Lung (tissue), 17 donors: ENCODE measurements at places on chromosomes 3 and 15.

DNA sequence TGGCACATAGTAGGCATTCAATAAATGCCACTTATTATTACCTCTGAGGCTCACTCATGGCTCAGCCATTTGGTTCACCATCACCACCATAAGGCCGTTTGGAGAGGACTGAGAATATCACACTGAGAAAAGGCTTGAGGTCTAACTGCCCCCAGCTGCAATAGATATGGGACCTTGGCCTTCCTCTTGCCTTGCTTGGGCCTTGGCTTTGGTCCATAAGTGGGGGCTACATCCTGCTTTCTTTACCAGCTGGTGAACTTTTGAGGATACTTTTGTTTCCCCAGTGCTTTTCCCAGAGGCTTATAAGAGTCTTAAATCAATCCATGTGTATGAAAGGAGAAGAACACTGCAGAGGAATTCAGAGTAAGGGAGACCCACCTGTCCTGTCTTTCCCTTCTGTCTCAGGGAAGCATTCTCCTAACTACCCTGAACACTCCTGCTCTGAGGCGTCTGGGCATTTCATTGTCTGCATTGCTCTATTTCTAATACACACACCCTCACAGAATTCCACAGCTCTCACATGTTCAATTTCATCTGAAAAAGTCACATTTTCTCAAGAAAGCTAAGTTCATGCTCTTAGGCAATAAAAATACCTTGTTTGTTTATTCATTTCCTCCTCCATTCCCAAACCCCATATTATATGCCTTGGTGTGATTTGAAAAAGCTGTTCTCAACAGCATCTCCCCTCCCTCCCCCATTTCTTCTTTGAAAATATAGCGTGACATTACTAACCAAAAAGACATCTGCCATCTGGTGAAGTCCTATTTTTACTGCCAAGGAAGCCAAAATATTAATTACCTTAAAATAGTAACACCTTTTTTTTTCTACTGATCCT lies 22.5 kb upstream of the KCNMB2 start:
- peak; percentile 81 for DNase-seq

GRCh38 chr3:100399341-100400071 lies 1.4 kb downstream of the TOMM70 start:
- DNase-seq, result no peak

- DNase-seq, result no peak
Measured at GRCh38 chr3:58799271-58799670, 132.7 kb upstream of the FAM3D start.

GRCh38 chr3:102068327-102068726 lies 219.0 kb downstream of the NFKBIZ start:
- no peak for DNase-seq

GRCh38 chr3:167740961-167741587 lies 5.6 kb downstream of the SERPINI1 start:
- DNase-seq, result peak; percentile 55

DNA sequence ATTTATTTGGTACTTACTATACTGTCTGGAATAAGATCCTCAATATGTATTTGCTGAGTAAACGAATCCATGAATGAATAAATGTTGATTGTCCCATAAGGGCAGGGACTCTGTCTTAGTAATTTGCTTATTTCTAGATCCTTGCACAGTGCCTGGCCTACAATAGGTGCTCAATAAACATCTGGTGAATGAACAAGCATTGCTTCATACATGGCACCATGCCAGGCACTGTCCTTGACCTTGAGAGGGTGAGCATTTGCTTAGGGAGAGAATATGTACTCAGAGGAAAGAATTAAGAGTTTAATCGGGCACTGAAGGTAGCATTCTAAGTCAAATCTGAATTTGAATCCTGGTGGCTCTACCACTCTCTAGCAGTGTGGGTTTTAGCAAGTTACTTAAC lies 282.1 kb downstream of the THSD4 start:
- no peak for DNase-seq

GRCh38 chr3:78134496-78134895 lies 1094.6 kb downstream of the ROBO2 start:
- DNase-seq, result no peak

DNA sequence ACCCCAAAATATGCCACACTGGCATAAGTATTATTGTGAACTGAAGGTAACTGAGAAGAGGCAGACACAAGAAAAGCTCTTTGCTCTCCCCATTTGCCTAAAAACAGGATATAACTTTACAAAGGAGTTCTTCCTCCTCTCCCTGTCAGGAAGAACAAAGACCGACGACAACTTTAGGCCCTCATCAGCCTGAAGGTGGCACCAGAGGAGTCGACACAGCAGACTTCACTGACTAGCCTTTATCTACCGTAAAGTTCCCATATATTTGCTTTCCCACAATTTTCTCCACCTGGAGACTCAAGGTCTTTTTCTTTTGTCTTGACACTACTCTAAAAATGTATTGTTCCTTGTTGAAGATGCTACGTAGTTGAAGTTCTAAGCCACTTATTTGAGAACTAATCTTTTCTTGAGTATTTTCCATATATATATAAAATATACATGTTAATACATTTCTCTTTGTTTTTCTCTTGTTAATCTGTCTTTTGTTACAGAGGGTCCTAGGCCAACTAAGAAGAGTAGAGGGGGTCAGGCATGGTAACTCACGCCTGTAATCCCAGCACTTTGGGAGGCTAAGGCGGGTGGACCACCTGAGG lies 16.2 kb upstream of the XIRP1 start:
- DNase-seq, result peak; percentile 60

GRCh38 chr3:155983834-155984474 lies 113.5 kb downstream of the GMPS start:
- DNase-seq, result no peak

- DNase-seq, result no peak
Measured at GRCh38 chr3:124660599-124660998, 69.7 kb upstream of the UMPS start.

- no peak for DNase-seq
Measured at GRCh38 chr3:54939557-54940300, 11.9 kb upstream of the LRTM1 start.

DNA sequence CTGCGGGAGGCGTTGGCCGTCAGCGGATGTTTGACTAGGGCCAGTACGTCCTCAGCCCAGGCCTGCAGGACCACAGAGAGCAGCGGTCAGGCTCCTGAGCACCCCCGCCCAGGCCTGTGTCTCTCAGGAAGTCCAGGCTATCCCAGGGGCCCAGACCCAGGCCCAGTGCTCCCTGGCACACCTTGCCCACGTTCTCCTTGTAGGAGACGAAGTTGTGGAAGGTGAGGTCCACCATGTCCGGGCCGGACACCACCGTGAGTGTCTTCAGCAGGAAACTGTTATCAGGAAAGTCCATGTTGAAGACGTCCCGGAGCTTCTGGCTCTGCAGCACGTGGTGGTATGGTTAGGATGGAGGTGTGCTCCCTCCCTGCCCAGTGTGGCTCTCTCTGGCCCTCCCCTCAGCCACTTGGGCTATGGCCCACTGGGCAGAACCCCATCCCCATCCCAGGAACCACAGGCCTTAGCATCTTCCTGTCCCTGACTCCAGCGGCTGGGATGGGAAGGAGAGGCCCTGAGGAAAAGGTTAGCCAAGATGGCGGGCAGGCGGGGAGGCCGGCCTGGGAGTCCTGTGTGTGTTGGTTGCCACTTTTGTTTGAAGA lies 5.3 kb downstream of the PLCB2 start:
- no peak for DNase-seq

- DNase-seq, result no peak
Measured at GRCh38 chr3:138476526-138476925, 42.1 kb downstream of the ESYT3 start.

- DNase-seq, result peak; percentile 70
Measured at GRCh38 chr3:94249491-94250079, 186.7 kb downstream of the NSUN3 start.

DNA sequence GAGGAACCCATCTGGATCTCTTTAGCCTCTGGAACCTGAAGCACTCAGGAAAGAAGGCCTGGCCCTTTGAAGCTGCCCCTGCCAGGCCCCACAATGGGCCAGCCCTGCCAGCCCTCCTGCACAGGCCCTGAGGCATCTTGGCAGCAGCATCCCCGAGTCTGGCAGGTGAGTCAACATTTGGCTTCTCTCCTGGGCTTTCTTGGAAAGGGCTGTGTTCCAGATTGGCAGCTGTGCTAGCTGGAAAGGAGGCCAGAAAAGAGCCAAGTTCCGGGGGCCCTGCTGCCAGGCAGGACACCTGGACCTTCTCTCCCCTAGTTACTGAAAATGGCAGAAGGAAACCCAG lies 187.2 kb downstream of the SHQ1 start:
- DNase-seq, result no peak

DNA sequence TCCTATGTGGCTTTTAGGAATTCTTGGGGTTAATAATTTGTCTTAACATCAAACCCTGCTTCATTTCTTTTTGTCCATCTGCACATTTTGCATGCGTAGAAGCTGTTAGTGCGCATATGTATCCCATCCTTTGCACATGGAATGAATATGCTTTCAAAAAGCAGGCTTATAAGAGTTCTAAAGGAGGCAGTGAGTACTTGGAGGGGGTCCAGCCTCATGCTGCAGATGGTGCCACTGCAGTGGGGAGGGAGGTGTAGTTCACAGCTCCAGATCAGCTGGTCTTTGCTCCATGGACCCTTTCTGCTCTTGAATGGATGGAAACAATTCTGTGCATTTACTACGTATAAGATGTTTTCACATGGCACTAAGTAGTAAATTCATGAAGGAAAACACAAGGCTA lies 20.7 kb upstream of the SSR3 start:
- peak; percentile 46 for DNase-seq

DNA sequence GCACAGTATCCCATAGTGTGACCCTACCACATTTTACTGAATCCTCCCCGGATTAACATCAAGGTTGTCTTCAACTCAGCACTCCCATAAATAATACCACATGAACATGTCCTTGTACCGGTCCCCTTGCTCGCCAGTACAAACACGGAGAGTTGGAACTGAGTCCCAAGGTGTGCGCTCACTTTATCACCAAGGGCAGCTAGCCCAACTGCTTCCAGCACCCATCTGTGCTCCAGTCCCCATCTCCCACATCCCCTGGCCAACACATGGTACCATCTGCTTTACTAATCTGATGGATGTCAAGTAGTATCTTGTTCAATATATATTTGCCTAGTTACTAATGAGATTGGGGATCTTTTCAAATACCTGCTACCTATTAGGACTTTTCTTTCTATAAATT lies 64.7 kb downstream of the ISG20 start:
- DNase-seq, result no peak

GRCh38 chr3:52469001-52469400 lies 13.6 kb downstream of the NISCH start:
- no peak for DNase-seq

- peak; percentile 39 for DNase-seq
Measured at GRCh38 chr3:196186651-196187573, 24.3 kb downstream of the ZDHHC19 start.

DNA sequence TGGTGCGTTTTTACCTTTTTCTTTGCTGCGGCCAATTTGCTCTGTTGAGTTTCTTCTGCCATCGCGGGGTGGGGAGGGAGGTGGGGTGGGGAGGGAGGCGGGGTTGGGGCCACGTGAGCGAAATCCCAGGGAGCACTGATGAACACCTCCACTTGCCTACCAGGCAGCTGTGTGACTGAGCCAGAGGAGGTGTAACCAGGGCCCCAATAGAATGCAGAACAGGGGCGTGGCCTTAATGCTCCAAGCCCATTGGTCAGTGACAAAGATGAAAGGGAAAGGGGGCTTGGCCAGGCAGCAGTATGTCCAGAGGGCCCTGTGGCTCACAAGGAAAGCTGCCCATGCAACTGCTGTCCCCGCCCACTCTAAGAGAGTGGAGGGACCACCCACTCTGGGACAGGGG lies 21.4 kb upstream of the OR4F6 start:
- DNase-seq, result no peak

- no peak for DNase-seq
Measured at GRCh38 chr15:69092159-69092558, 68.3 kb upstream of the GLCE start.

DNA sequence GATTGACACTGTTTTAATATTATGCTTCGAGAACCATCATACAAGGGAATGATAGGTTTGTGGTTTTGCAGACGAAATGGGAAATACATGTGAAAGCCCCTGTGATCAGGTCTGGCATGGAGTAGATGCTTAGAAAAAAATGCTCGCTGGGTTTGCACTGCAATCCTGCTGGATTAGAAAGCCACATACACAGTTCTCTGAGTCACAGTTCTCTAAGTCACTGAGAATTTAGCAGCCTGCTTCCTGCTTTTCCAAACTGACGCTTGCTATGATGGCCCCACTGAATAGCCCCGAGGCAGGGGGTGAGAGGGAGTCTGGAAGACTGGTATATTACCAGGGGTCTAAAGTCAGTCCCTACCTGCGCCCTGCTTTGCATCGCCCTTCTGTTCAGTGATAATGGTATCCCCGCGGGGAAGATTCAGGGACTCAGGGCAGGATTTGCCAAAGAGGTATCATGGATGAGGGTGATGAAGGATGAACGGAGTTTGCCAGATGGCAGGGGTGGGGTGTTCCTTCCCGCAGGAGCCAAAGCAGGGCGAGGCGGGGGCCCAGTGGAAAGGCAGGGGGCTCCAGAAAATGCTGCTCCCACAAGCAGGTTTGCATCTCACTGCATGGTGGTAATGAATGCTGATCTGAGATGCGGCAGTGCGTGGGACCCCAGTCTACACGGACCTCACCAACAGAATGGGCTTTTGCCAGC lies 82.3 kb downstream of the IQSEC1 start:
- no peak for DNase-seq

- no peak for DNase-seq
Measured at GRCh38 chr15:42788725-42789124, 51.8 kb upstream of the CDAN1 start.

GRCh38 chr3:161212171-161212771 lies 8.8 kb upstream of the NMD3 start:
- DNase-seq, result no peak

- DNase-seq, result no peak
Measured at GRCh38 chr3:40621252-40621651, 96.5 kb downstream of the ZNF621 start.

DNA sequence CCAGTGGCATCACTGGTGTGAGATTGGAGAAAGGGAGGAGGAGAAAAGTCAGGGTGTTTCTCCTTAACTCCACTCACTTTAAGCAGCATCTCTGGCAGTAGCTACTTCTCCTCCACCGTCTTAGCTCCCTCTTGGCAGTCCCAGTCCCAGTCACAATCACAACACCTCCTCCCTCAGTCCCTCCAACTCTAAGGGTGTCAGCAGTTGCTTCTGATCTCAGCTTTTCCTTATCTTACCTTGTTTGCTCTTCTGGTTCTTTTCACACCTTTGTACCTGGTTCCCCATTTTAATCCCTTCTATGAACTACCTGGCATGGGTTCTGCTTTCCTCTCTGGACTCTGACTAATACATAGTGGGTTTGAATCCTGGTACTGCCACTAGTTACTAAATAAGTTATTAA lies 188.3 kb upstream of the CTDSPL start:
- DNase-seq, result no peak

DNA sequence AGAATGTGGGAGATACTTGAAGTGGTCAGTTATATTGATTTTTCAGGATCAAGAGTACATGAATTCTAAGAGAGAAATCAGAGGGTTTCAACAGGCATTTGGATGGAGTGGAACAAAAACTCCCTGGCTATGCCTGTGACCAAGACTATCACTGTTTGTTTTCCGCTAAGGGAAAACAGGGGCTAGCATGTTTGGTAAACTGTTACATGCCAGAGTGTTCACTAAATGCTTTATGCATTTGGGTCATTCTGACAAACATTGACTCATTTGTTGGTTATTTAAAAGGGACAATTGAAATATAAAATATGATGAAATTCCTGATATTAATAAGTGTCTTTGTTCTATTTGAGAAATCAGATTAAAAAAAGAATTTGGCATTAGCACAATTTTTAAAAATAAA lies 603.9 kb upstream of the KCNMB2 start:
- no peak for DNase-seq

- DNase-seq, result no peak
Measured at GRCh38 chr3:140007081-140007480, 72.1 kb downstream of the CLSTN2 start.

- DNase-seq, result no peak
Measured at GRCh38 chr15:74417225-74417624, 16.5 kb downstream of the SEMA7A start.
